BJ (cell line): ENCODE measurements at places on chromosomes 7 and 10. TPM values are rescaled to one million over a fixed set of nuclear protein-coding genes. Genes with fewer than 3 reads are reported as not detected.

ZNF467 gene
- polyA plus RNA-seq = 0.92 and 1.6 TPM in 2 replicates

GRCh38 chr10:96673318-96674099 lies 46.8 kb downstream of the PIK3AP1 start:
- DNase-seq = no peak

- DNase-seq = no peak
Observed at GRCh38 chr7:105403128-105403527, 14.4 kb upstream of the SRPK2 start.

CCDC186 gene
- polyA plus RNA-seq = 2.2 and 5.4 TPM in 2 replicates

GRCh38 chr10:76763376-76763775 lies 874.2 kb downstream of the KCNMA1 start:
- no peak for DNase-seq

DNA sequence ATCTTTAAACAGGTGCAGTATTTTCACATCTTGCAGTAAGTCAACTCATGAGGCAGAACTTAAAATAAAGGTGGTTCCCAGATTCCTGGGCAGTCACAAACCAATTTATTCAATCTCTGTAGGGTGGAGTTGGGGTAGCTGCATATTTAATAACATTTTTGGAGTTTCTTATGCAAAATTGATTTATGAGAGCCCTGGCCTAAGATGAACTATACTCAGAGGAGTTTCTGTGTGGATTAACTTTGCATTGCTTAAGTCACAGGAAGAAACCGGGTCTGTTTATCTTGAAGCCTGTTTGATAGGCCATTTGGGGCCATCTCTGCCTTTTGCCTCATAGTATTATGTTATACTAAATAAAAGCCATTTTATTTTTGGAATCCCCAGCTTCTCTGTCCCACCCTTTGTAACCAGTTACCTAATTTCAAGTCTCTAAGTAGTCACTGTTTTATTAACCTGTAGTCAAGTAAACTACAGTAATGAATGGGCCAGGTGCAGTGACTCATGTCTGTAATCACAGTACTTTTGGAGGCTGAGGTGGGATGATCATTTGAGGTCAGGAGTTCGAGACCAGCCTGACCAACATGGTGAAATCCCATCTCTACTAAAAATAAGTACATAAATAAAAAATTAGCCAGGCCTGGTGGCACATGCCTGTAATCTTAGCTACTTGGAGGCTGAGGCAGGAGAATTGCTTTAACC lies 104.4 kb upstream of the FAM3C start:
- no peak for DNase-seq

DNA sequence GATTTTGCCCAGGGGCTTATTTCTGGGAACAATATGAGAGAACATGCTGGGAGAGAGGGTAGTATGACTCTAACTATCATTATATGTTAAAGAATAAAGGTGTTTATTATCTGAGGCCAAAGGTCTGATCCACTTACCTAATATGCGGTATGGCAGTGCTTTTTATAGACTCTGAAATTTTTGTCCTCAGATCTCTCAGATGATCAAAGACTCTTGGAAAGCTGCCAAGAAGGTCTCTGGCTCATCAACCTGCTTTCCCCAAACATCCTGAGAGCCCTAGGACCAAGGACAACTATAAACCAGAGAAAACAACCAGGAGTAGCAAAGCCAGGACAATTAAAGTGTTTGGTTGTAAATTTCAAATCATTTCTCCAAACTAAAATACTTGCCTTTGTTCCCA lies 255.7 kb upstream of the LRRN3 start:
- no peak for DNase-seq

DNA sequence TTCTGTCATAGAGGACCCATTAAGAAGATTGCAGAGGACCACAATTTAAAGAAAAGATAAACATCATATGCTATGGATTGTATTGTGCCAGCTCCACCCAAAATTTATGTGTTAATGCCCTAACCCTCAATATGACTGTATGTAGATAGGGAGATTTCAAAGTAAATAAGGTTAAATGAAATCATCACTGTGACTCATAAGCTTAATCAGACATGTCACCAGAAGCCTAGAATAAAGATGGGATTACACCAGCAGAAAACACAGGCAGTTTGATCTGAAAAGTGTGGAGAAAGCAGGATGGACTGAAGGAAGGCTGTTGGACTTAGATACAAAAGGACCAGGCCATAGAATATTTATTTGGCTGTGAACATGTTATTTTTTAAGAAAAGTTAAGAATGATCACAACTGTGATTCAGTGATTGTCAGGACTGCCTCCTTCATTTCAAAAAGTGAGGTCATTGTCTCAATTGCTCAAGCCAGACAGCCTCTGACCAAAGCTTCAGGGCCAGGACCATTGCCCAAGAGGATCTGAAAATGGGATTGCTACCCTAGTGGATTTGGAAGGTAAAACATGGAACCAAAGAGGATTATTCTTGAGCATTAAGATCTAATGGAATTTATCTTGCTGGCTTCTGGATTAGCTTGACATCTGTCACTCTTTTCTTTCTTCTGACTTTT lies 270.8 kb upstream of the POM121L12 start:
- DNase-seq = no peak

- no peak for DNase-seq
Observed at GRCh38 chr10:126917975-126918908, 13.0 kb downstream of the DOCK1 start.

GRCh38 chr10:43193496-43194080 lies 55.3 kb downstream of the CSGALNACT2 start:
- DNase-seq = no peak

DNA sequence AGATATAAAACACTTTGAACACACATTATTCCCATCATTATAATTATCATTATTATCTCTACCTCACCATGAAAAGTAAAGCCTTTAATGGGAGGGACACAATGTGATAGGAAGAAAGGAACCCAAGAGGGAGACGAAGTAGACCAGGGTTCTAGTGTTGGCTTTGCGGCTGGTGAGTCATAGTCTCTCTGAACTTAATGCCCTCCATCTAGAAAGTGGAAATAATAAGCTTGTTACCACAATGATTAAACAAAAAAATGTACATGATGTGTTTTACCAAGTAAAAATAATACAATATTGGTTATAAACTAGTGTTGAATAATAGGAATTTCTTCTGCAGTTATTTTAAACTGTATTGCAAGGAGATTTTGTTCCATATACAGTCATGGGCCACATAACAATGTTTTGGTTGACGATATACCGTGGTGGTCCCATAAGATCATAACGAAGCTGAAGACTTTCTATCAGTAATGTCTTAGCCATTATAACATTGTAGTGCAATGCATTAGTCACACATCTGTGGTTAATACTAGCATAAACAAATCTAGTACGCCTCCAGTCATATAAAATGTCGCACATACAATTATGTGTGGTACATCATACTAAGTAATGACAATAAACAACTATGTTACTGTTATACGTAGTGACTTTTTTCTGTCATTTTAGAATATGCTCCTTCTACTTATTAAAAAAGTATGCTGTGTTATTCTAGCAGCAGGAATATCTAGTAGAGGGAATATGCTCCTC lies 450.6 kb upstream of the SORCS1 start:
- peak; percentile 6 for DNase-seq

DNA sequence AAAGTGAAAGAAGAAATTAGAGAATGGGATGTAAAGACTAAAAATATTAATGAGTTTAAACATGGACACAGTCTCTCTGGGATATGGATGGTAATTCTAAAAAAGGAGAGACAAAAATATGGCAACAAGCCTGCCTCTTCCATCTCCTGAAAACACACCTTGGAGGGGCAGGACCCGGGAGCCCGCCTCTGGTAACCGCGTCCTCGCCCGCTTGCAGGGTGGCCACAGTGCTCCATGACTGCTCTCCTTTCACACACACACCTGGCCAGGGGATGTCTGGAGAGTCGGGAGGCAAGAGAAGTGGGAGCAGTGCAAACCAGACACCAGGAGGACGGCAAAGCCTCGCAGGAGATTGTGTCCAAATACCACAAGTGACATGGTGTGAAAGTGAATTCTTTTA lies 166.3 kb downstream of the ZMYND11 start:
- no peak for DNase-seq

NME8 gene
- not detected in 2 replicates for polyA plus RNA-seq
